ENCODE measurements at places on chromosomes 1 and 21.

DNA sequence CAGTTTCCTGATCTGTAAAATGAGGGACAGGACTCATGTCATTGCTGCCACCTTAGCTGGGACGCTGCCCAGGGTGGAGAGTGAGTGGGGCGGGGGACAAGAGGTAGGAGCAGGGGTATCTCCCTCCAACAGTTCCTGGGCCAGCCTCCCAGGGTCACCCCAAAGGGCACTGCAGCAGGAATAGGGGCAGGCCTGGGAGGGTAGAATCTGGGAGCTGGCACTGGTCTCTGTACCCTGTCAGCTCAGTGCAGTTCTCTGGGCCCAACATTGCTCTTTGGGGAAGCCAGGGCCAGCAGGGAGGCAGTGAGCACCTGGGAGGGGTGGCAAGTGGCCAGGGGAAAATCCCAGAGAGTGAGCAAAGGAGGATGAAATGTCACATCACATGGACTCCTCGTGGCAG is 55.8 kb downstream of the ELK4 start:
- no peak for DNase-seq

DNA sequence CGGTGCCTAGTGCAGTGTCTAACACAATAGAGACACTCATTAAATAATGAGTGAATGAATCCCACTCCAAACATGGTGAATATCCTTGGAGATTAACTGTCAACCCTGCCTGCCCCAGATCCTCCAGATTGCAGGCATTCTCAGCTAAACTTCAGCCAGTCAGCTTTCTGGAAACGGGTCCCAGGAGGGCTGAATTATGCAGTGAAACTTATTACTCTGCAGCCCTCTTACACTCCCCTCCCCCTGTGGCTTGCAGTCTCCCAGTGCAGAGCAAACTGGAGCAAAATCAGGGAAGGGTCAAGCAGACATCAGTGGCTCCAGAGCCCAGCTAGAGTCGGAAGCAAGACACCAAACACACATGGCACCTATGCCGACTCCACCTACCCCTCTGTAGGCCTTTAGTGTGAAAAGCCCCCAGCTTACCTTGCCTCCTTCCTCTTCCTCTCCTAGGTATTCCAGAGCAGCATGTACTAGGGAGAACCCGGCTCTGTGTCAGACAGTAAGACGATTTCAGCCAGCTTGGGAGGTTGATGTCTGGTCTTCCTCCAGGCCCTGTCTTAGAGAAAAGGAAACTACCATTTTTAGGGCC is 6.5 kb upstream of the RGS16 start:
- DNase-seq: no peak

DNA sequence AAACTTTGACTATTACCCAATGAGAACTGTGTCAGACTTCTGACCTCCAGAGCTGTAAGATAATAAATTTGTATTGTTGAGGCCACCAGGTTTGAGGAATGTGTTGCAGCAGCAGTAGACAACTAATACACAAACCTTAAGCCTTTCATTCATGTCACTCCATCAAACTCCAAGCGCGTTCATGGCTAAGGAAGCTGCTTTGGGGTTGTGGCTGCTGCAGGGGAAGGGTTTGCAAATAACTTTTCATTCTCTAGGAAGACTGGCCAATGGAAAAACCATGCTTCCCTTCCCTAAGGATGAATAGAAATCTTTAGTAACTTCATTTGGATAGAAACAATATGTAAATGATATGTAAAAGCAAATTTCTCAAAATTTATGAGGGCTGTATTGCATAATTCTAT is 170.4 kb downstream of the RHOU start:
- no peak for DNase-seq

GRCh38 chr1:31843506-31843905 is 27.7 kb upstream of the SPOCD1 start:
- DNase-seq: no peak

- DNase-seq: no peak
Observed at GRCh38 chr1:20873311-20873710, 86.2 kb upstream of the HP1BP3 start.

DNA sequence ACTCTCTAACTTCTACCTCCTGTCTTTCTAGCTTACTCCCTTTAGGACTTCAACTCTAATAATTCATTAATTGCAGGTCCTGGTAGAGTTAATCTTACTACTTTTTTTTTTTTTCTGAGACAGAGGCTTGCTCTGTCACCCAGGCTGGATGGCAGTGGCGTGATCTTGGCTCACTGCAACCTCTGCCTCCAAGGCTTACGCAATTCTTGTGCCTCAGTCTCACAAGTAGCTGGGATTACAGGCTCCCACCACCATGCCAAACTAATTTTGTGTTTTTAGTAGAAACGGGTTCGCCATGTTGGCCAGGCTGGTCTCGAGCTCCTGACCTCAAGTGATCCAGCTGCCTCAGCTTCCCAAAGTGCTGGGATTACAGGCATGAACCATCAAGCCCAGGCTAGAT is 15.7 kb downstream of the BTBD8 start:
- no peak for DNase-seq

All from stimulated activated CD8-positive, alpha-beta memory T cell treated with anti-CD3 and anti-CD28 coated beads, Interleukin-12 subunit alpha, Interleukin-12 subunit beta, amount 100 ng/mL, for 1 hour (primary cell).